Foreskin keratinocyte (primary cell): ENCODE measurements at places on chromosomes 4 and X.
A peak's percentile ranks its signal among the peaks of the same experiment; 100 is the strongest.

GRCh38 chrX:109351557-109351956, 130.3 kb downstream of the GUCY2F start:
- DNase-seq: no peak

DNA sequence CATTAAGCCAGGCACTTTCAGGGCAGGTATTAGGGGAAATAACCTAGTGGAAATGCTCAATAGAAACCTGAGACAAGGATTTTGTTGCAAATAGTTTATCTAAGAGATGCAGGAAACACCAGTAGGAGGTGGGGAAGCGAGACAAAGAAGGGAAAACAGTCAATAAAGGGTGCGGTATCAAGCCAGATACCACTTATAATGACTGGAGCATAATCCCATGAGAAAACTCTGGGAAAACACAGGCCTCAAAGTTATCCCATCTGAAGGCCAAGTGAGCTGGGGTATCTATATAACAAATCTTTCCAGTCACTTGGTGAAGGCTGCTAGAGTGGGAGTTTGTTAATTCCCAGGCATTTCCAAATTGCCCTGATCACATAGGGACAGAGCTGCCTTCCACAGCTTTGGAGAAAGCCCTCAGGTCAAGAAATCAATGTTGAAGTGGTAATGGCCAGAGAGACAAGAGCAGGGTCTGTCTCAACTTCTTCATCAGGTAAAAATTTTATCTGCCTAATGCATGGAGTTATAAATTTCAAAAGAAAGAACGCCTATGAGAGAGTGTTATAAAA, 9.8 kb upstream of the HMGB2 start:
- no peak for DNase-seq

DNA sequence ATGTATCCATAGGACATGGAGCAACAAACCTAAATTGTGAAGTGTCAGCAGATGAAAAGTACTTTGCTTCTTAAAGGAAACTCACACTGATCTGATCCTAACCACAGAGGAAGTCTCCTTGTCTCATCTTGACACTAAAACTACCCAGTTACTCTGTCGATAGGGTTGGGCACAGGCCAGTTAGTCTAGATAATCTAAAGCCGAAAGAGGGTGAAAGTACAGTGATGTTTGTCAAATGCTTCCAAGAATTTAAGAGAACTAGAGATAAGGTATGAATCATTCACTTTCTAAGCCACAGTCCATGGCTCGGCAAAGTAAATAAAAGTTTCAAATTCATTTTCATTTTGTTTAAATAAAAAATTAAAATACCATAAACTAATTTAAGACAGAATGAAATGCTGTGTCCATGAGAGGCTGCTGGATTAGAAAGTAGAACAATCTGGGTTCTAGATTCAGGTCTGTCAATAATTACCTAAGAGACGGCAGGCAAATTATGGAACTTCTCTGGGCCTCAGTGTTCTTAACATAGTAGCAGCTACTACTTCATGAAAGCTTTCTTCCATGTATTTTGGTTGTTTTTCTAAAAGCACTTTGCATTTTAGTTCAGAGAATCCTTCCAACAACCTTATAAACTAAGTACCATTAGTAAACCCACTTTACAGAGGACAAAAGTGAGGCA, 176.7 kb downstream of the LDB2 start:
- DNase-seq: peak; percentile 51

DNA sequence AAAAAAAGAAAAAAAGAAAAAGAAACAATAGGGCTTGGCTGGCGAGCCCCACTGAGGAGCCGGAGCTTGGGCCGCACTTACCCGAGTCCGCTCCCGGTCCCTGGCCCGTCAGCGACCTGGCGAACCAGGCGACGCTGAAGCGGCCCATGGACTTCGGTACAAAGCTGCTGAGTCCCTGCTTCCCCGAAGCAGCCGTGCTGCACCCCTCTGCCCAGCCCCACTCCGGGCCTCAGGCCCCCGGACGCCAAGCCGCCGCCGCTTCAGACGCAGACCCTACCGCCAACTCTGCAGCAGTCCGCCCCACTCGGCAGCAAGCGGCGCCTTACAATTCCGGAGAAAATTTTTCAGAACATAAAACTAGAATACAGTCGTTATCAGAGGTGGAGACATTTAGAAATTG, 300.5 kb downstream of the OPHN1 start:
- DNase-seq: no peak

GRCh38 chrX:857376-857775, 226.8 kb downstream of the SHOX start:
- DNase-seq: no peak

GRCh38 chr4:41155194-41155830, 59.0 kb downstream of the APBB2 start:
- DNase-seq: peak; percentile 58
